SK-N-SH treated with all-trans-retinoic acid at 6 μM for 48 hours (cell line): ENCODE measurements at places on chromosomes 12 and 14.

DNA sequence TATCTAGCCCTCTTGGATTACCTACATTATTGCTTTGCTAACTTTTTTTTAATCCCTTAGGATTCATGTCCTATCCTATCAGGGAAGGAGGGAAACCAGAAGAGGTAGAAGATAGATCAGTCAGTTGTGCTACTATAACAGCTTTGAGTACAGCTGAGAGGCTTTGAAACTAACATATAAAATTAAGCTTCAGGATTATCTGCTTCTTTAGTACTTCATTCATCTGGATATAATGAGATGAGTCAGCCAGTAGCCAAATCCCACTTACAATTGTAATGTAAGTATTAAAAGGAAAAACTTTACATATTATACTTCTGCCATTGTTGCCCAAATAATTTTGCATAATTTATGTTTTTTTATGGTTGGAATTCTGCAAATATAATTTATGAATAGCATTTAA is 33.4 kb upstream of the ANO6 start:
- ATAC-seq = no peak

DNA sequence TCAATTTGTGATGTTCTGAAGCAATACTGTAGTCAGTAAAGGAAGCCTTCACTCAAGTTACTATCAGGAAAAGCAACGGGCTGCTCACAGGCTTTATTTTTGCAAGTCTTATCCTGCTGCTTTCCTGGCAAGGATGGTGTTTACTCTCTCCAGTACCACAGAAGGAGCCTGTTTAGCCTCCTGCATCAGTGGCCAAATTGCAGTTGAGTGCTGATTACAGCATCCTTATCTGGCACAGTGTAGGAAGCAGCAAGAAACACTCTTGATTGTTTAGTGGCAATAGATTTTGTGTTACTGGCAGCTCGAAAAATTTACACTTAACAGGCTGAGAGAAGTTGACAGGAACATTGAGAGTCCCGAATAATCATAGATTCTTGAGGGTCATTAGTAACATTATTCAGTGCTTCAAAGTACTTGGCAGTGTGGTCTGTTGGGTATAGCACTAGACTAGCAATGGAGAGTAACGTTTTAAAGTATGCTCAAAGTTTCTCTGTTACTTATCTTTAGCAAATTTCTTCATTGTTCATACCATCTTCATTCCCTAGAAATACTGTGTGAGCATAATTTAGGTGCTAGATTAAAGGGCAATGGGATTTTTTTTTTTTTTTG is 11.7 kb downstream of the TULP3 start:
- ATAC-seq = peak; percentile 89

DNA sequence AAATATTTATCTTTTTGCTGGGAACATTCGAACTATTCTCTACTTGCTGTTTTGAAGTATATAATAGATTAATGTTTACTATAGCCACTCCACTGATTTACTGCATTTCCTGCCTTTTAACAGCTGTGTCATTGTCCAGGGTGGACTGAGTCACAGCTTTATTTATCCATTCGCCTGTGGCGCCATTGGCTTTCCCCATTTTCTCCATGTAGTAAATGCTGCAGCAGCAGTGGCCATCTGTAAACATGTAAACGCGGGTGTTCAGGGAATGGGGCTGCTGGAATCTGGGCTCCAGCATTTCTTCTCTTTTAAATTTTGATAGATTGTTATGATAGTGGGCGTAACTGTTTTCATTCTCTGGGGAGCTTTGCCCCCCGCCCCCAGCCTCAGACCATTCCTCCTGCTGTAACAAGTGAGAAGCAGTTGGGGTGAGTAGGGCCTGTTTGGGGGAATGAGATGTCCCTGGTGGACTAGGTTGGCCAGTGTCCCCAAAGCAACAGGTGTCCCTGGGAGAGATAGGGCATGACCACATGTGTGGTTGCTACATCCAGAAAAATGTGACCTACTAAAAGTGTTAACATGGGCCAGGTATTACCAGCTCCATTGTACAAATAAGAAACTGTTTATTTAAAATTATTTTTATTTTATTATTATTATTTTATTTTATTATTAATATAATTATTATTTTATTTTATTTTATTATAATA is 32.9 kb downstream of the RIN3 start:
- ATAC-seq = peak; percentile 33

DNA sequence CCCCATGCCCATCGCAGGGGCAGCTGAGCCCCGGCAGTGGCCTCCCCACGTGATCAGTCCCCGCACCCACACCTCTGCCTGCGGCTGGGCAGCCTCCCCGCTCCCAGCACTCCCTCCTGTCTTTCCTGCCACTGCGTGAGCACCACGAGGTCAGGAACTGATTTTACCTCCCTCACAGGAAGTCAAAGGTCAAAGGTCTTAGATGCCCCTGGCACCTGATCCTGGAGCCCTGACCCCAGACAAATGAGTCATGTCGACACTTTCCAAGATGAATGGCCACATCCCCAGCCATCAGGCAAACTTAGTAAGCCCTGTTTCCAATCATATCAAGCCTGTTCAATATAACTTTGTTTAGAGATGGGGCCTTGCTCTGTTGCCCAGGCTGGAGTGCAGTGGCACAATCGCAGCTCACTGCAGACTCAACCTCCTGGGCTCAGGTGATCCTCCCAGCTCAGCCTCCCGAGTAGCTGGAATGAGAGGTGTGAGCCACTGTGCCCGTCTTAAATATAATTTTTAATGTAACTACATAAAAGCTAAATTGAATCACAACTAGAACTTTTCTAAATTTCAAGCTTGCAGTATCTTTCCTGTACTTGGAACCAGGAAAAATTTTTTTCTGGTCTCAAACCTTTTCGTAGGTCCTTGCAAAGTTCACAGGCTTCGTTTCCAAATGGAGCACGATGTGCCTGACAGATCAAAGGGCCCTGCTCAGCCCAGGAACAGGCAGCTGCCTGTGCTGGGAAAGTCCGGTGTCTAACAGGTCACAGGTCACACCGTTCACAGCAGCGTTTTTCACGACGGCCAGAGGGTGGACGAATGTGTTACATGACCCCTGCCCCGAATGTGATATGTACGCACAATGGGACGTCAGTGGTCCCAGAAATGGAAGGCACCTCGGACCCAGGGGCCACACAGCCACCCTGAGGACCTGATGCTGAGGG is 1.9 kb downstream of the LRCOL1 start:
- no peak for ATAC-seq

DNA sequence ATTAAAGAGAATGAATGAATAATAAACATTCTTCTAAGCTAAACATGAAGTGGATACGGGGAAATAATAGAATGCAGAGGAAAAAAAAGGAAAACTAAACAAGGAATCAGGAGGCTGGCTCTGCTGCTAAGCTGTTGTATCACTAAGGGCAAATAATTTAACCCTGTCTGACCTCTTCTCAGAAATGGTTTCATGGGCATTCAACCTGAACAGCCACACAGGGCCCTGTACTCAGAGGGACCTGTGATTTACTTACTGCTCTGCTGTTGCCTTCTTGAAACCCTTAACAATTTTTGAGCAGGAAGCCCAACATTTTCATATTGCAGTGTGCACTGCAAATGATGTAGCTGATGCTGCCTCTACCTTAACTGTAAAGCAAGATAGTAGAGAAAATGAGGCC is 14.2 kb upstream of the PLEKHA5 start:
- no peak for ATAC-seq
